ENCODE measurements at places on chromosomes 7 and 10.

DNA sequence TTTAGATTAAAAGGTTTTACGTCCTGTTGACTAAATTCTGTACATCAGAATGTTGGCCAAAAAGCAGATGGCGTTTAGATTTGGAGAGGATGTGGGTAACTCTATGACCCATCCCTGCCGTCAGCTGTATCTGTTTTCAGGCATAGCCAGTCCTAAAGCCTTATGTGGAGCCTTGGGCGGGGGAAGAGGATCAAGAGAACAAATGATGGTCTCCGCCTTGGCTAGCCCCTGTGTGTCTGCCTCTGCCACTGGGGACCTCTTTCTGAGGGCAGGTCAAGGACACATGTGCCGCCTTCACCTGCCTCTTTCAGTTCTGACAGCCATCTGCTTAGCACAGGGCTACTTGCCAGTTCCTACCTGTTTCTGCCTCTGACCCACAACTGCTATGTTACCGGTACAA lies 24.1 kb downstream of the PDSS1 start:
- DNase-seq: no peak

GRCh38 chr10:58184120-58184670 lies 83.5 kb downstream of the IPMK start:
- DNase-seq: no peak

DNA sequence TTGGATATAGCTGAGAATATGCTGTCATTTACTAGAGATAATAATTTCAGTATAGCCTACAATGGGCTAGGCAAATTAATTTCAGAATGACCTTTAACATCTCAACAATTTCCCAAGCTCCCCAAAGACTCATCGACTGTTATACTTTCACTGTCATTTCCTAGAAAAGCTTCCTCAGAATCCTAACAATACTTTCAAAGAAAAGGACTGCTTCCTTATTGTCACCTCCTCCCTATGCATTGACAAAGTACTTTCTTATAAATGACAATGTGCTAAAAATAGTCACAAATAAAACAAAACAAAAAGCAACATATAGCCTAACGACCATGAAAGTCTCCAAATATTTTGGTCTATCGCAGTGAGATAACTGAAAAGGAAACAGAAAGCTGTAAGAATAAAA lies 272.6 kb downstream of the ELMO1 start:
- no peak for DNase-seq

DNA sequence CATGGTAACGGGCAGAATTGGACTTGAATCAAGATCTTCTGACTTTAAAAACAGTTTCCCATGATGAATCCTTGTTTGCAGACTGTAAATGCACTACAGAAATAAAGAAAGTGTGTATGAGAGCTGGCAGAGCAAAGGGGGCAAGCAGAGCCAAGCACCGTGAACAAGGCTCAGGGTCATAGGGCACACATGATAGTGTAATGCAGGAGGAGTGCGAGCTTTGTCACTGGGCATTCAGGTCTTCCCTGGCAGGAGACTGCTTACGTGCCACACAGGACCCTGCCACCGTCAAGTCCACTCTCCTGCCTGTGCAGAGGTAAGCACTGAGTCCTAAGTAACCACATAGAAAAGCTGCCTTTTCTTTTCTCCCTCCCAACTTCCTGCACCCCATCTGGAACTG lies 93.1 kb upstream of the NPVF start:
- DNase-seq: no peak

DNA sequence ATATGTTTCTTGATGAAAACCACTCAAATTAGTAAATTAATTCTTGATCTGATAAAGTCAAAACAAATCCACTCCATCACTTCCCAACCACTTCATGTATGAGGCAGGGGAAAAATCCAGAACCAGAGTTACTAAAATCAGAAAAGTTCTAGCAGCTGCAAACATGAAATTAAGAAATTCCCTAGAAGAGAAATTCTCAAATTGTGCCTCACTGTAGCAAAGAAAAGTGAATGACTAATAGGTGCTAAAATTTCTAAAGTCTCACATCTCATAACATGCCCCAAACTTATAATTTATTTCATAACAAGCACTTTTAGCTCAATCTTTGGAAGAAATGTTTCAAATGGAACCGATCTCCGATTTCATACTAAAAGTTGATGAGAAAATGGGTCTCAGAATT lies 345.0 kb upstream of the AOAH start:
- no peak for DNase-seq

- no peak for DNase-seq
Observed at GRCh38 chr10:129108994-129109393, 358.0 kb upstream of the MGMT start.

Measured in left forelimb (tissue), 1 donor.